ENCODE measurements at places on chromosomes 4 and X.

DNA sequence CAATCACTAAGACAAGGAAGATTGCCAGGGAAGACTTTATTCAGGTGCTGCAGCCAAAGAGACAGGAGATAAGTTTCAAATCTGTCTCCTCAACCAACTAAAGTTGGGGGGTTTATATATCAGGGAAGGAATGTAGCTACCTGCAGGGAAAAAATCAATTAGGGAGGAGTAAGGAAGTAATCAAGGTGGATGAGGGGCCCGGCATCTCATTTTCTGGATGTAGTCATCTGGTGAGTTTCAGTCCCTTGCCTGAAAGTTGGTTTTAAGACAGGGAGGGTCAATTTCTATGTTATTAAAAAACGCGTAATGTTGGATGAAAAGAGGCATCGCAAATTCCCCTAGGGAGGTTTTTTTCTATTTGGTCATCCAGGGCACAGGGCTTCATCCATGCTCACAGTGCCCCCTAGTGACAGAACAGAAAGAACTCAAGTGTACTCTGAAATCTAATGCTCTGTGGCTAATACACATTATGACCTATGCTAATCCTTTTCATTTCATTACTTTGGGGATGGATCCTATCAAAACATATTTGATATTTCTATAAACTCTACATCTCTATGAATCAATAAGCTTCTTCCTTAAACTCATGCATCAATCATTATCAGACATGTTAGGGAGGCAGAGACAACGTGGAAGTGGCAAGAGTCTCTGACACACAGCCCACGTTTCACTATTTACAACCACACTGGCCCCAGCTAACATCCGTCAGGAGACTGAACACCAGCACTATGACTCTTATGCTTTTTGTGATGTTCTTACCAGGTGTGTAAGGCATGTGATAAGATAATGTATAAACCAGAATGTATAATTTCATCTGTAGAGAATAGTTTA, 1577.0 kb upstream of the TENM3 start:
- DNase-seq: peak; percentile 63

GRCh38 chrX:23952984-23953907, 45.4 kb downstream of the CXorf58 start:
- no peak for DNase-seq

GRCh38 chrX:72604112-72604511, 31.5 kb upstream of the HDAC8 start:
- no peak for DNase-seq

GRCh38 chr4:6152869-6153705, 47.3 kb downstream of the JAKMIP1 start:
- DNase-seq: no peak

DNA sequence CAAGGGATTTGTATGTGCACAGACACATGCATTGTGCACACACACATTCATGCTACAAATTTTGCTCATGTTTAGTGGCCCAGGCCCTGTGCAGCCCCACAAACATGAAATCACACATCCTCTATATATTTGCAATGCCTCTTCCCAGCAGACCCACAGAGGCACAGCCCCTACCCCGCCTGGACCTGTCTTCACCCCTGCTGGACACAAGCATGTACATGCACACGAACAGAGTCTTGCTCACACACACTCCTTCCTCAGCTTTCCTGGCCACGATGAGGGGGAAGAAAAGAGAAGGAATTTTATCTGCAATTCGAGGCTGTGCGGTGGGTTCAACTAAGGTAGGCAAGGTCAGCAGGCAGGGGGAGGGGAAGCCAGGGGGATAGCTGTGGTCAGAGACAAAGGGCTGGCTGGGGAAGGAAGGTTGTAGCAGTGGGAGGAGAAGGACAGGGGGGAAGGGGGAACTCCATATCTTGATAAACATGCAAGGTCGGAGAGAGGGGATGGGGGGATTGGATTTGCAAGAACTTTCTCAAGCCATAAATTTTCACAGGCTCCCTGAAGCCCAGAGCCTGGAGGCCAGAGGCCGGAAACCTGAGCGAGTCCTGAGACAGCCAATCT, 156.4 kb downstream of the EFNB1 start:
- DNase-seq: no peak

- DNase-seq: no peak
Measured at GRCh38 chrX:42754115-42754514, 23.8 kb downstream of the PPP1R2C start.

DNA sequence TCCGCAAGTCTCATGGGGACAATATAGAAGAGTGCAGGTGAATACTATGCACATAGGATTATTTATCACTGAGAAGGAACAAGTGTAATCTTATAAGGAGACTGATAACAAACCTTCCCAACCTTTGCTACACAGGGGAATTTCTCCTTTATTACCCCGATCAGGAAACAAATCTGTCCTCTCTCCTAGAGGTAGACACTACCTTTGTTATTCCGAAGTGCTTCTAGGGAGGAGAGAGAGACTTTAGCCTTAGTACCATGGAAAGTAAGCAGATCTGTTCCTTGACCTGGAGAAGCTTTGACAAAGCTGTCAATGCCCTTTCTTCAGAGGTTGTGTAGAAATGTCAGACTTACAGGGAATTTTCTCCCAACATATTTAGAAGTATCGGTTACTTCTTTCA, 475.5 kb downstream of the CCSER1 start:
- no peak for DNase-seq

GRCh38 chrX:56791456-56791855, 62.4 kb downstream of the NBDY start:
- DNase-seq: no peak

GRCh38 chr4:53937327-53937726, 127.1 kb downstream of the CHIC2 start:
- DNase-seq: no peak

- no peak for DNase-seq
Measured at GRCh38 chrX:150334100-150334499, 29.0 kb upstream of the MAMLD1 start.

GRCh38 chr4:100889401-100889800, 371.6 kb upstream of the EMCN start:
- DNase-seq: no peak

DNA sequence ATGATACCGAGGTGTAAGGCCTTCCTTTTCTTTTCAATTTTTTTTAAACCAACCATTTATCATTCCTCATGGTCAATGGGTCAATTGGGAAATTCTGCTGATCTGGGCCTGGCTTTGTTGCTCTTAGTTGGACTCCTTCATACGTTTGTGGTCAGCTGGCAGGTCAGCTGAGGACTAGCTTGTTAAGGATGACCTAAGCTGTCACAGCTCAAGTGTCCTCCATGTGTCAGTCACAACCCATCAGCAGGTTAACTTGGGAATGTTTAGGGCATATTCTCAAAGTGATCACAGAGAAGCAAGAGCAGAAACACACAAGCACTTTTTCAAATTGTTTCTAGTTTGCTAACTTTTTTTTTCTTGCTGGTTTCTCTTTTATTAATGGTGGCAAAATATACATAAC, 117.4 kb upstream of the MAB21L2 start:
- no peak for DNase-seq

GRCh38 chr4:158811216-158811540, 42.4 kb downstream of the FNIP2 start:
- DNase-seq: no peak

DNA sequence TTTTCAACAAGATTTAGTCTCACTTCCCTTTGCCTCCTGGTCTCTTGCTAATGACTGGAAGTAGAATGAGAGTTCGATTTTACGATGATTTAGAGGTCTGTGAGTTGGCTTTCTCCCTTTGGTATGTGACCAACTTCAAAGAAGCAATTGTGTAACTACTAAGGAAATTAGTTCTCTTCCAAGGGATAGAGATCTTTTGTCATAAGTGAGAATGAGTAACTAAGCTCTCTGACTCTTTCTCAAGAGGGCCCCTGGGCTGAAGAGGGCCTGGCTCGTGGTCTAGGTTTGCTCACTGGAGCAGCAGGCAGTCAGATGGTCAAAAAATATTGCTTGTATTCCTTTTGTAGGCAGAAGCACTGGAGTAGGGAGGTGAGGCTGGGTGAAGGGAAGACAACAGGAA, 176.3 kb downstream of the ENOX2 start:
- peak; percentile 49 for DNase-seq

GRCh38 chr4:161762796-161763195, 401.0 kb downstream of the FSTL5 start:
- peak; percentile 6 for DNase-seq

DNA sequence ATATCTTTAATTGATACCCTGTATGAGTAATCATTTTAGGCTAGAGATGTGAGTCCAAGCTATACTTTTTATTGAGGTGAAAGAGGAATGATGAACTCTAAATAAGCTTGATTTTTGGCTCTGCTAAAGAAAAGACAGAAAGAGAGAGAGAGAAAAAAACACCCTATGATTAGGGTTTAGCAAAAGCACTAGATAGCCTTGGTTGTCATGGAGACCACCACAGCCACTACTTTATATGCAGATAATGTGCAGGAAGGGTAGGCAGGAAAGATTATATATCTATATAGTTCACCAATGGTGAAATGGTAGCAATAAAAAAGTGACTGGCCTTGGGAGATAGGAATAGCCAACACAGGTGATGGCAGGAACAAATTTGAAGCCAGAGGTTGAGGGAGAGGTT, 69.9 kb upstream of the CAMK2D start:
- DNase-seq: no peak

- no peak for DNase-seq
Measured at GRCh38 chr4:83240379-83240875, 44.2 kb downstream of the COQ2 start.

- DNase-seq: peak; percentile 17
Measured at GRCh38 chrX:135985157-135985972, at the start of gene SLC9A6. Gene SLC9A6, plus strand, starts transcription at chrX:135985435. Its CDS starts 224 bp downstream, at chrX:135985659.

- DNase-seq: no peak
Measured at GRCh38 chr4:19615086-19615689, 636.5 kb upstream of the SLIT2 start.

DNA sequence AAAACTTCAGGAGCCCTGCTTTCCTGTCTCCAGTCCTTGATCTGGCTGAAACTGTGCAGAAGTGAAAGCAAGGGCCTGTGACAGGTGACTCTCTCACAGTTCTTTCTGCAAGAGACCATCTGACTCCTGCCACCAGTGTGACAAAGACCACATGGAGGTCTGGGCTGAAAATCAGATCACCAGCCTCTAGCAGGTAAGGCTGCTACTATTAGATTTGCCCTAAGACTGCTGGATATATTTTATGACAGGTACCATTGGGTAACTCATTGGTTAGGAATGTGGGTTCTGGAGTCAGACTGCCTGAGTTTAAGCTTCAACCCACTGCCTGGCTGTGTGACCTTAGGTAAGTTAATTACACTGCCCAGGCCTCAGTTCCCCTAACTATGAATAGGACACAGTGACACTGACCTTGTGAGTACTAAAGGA, 163.3 kb upstream of the SLC7A11 start:
- DNase-seq: peak; percentile 7

- DNase-seq: peak; percentile 71
Measured at GRCh38 chr4:152316969-152317368, 218.9 kb downstream of the FBXW7 start.

DNA sequence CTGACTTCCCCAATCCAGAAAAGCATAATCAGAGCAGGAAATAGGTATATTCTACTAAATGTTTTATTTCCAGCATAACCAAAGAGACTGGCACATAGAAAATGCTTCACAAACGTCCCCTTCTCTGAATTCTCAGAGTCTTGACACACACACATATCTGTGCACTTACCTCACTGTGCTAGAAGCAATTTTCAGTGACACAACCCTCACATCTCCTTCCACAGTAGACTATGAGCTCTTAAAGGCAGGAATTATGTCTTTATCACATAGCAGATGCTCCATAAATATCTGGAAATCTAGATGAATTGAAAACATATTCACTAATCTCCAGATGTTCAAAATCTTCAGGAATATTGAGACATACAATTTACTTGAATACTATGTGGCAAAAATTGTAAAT, 5.9 kb downstream of the SOWAHB start:
- DNase-seq: peak; percentile 11

DNA sequence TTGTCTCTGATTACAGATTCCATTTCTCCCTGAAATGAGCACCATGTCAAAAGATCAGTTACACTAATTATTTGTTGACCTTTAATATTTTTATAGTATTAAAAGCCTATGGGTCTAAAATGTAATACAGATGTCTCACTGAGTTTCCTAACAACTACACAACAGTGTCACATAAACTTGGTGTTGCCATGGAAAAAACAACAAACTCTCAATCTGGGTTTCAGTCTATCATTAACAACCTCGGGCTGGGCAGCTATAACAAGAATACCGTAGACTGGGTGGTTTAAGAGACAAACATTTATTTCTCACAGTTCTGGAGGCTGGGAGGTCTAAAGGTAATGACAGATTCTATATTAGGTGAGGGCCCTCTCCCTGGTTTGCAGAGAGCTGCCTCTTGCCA, 407.1 kb downstream of the HNRNPD start:
- DNase-seq: no peak

DNA sequence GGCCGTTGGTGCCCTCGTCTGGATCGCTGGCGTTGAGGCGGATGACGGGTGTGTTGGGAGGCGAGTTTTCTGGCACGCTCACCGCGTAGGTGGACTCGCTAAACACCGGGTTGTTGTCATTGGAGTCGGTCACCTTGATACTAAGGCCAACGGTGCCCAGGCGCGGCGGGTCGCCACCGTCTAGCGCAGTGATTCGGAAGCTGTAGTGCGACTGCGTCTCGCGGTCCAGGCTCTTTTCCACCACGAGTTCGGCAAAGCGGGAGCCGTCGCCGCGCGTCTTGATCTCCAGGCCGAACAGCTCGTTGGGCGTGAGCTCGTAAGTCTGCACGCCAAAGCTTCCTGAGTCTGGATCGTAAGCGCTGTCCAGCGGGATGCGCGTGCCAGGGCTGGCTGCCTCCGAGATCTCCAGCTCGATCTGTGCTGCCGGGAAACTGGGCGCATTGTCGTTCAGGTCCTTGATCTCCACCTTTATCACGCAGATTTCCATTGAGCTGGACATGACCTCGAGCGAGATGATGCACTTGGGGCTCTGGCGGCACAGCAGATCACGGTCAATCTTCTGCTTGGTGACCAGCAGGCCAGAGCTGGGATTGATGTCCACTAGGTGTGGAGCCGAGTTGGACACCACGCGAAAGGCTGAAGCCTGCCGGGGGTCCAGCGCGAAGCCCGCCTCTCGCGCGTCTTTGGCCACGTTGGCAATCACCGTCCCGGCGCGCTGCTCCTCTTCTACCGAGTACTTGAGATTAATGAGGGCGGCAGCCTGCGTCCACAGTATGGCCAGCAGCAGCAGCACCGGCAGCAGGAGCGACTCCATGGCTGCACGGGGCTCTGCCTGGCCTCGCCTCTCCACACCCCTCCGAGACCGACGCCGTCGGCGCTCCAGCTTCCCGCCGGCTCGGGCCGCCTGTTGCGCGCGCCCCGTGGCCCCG, 2.0 kb downstream of the PCDH19 start:
- DNase-seq: no peak

DNA sequence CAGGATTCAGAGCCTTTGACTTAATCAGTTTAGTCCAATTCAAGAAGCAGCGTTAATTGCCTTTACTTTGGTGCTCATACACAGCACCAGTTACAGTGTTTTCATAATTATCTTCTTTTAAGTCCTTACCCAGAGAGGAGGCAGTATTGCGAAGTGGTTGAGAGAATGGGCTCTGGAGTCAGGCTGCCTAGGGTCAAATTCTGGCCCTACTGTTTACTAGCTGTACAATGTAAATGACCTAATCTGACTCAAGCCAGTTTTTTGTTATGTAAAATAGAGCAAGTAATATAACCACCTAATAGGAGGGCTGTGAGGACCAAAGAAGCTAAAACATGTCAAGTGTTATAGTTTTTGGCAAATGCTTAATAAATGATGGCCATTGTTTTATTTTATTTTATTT, 27.6 kb downstream of the WDR44 start:
- DNase-seq: no peak
